ENCODE measurements at places on chromosomes 2 and 18.

GRCh38 chr2:222992137-222992536 lies 59.9 kb upstream of the KCNE4 start:
- no peak for DNase-seq

GRCh38 chr2:185338104-185338503 lies 400.5 kb upstream of the FSIP2 start:
- no peak for DNase-seq

- peak; percentile 55 for DNase-seq
Observed at GRCh38 chr2:128421286-128421685, 102.6 kb upstream of the HS6ST1 start.

GRCh38 chr2:95029898-95030341 lies 4.4 kb downstream of the MAL start:
- DNase-seq, result no peak

- no peak for DNase-seq
Observed at GRCh38 chr2:160076241-160076640, 13.8 kb upstream of the PLA2R1 start.

DNA sequence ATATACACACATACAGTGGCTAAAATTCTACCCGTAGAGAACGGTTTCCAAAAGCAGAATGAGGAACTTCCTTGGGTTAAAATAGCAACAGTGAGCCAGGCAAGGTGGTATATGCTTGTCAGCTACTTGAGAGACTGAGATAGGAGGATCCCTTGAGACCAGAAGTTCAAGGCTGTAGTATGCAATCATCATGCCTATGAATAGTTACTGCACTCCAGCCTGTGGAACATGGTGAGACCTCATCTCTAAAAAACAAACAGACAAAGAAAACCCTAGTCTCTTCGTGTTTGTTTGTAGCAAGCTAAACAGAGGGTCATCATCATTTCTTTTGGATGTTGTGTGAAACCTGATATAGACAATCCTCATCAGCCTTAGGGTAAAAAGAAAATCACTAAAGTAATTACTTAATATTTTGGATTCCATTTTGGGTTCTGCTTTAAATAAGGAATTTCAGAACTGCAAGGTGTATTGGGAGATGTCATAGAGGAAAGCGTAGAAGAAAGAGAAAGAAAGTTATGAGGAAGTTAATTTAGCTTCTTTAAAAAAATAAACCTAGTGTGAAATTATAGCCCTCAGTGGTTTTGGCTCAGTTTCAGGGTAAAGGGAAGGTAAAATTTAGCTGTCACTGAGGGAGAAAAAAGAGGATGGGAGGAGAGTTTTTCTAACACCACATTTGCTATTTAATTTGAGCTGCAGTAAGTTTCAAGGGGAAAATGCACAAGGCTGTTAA lies 46.5 kb downstream of the PLEK start:
- DNase-seq, result no peak

GRCh38 chr2:217953531-217953932 lies 49.3 kb downstream of the TNS1 start:
- DNase-seq, result no peak

DNA sequence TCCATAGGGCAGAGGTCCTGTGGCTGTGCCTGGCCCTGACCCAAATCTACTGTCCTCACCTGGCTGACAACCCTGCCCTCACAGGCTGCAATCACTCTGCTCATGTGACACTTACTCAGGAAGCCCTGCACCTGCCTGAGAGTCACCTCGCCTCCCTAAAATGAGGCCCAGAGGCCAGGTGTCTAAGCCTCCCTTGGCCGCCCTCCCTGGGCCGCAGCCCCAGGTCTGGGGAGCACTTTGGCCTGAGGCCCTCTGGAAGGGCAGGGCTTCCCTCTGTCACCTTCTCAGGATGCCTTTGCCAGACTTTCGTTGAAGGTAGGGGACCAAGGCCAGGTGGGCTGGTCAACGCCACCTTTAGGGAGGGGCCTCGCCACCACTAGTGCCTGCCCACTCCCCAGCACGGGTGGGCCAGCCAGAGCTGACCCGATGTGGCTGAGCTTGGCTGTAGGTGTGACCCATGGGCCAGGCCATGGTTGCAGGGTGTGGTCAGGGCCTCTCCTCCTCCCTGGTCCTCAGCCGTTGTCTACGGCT lies 6.1 kb upstream of the GPC1 start:
- DNase-seq, result peak; percentile 76

DNA sequence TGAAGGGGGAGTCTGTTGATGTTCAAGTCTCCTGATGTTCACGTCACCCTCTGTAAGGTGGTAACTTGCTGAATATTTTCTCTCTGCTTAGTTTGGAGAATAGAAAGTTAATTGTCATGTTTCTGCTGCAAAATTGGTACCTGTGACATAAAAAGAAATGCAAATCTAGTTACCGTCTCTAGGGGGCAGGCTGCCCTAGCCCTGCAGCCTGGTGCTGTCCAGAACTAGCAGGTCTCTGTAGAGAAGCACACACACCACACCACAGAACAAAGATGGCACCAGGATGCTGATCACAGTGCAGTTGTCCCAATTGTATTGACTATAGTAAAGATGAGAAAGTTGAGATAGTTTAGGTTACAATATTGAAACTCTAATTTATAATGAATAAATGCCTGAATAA lies 47.0 kb downstream of the SLC9A4 start:
- DNase-seq, result no peak

GRCh38 chr2:160278879-160279177 lies 78.8 kb upstream of the ITGB6 start:
- no peak for DNase-seq
